Stimulated activated CD4-positive, alpha-beta T cell treated with anti-CD3 and anti-CD28 coated beads, TNF-alpha, amount 100 ng/mL, for 48 hours (primary cell): ENCODE measurements at places on chromosomes 3 and 15.

GRCh38 chr3:83482402-83483070, 1476.3 kb upstream of the CADM2 start:
- no peak for DNase-seq

DNA sequence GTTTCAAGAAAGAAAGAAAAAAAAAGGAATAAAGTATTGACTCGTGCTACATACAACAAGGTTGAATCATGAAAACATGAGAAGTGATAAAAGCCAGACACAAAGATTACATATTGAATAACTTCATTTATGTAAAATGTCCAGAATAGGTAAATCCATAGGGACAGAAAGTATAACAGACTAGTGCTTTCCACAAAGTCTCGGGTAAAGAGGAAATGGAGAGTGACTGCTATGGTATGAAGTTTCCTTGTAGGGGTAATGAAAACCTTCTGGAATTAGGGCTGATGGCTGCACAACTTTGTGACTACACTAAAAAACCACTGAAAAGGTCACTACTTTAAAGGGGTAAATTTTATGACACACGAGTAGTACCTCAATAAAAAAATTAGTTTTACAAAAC, 13.0 kb downstream of the LRRFIP2 start:
- no peak for DNase-seq

- DNase-seq, result no peak
These were observed 399.7 kb downstream of the VPS13C start for GRCh38 chr15:61660579-61660978.

DNA sequence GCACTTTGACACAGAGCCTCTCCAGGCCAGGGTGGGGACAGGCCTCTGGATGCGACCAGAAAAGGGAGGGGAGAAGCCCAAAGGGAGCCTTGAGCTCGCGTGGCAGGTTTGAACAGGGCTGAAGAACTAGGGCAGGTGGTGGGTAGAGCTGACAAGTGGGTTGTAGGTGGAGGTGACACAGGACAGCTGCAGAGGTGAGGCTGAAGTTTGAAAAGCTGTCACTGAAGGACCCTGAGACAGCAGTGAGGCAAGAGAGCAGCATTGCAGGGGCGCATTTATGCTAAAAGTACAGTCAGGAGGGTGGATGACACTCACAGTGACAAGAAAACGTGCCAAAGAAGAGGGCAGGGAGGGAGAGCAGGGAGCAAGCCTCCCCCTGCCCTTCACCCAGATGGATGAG, 21.8 kb upstream of the EPB42 start:
- DNase-seq, result no peak

DNA sequence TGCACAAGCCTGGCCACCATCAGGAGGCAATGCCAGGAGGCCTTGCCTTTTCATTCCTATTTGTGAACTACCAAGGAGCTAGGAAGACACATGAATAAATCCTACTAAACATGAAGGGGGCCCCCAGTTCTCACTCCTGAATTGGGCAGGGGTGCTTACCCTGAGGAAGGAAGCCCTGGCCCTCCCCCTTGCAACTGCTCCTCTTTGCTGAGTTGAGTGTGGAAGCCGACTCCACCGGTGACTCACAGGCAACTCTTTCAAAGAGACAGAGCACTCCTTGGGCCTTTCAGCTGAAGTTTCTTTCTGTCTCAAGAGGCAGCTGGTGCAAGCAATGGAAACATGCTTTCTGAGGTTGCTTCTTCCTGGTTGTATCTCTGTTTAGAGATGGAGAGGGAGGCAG, 1.7 kb downstream of the GABRG3 start:
- DNase-seq, result no peak

GRCh38 chr3:12932754-12933153, 91.4 kb upstream of the RPL32 start:
- no peak for DNase-seq

DNA sequence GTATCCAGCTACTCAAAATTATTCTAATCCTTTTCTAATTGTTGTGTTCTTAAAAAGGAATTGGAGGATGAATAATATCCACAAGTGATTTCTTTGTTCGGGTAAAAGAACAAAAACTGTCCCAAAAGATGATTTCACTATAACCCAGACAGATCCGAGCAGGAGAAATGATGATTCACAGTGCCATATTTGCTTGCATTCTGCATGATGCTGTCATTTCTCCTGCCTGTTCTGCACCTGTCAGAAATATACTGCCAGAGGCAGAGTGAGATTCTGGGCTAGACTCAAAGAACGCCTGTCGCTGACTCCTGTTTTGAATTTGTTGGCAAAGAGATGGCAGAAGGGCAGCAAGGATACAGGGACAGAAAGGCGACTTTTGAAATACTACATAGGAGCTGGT, 34.7 kb upstream of the SLC24A5 start:
- no peak for DNase-seq

- DNase-seq, result no peak
These were observed 33.6 kb downstream of the ACP3 start for GRCh38 chr3:132350814-132351213.

- no peak for DNase-seq
These were observed 111.8 kb upstream of the TMC3 start for GRCh38 chr15:81485806-81486205.

- no peak for DNase-seq
These were observed 10.7 kb downstream of the SYNM start for GRCh38 chr15:99115300-99116215.

- no peak for DNase-seq
These were observed 71.8 kb upstream of the GATM start for GRCh38 chr15:45449916-45450867.

DNA sequence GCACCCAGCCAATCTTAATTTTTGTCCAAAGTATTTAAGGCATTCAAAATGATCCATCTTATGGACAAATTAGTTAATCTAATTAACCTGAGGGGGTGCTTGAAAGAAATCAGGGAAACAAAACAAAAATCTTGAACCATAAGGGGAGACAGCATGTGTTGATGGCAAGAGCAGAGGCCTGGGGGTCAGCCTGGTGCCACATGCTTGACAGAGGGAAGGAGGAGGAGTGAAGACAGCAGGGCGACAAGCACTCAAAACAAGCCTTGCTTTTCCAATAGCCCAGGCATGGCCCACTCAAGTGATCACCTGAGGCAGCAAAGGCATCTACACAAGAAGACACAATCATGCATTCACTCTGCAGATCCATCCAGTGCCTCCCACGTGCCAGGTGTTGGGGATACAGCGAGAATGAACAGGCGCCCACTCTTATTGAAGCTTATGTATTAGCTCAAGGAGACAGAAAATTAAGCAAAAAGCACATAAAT, 25.0 kb upstream of the MGLL start:
- DNase-seq, result no peak

DNA sequence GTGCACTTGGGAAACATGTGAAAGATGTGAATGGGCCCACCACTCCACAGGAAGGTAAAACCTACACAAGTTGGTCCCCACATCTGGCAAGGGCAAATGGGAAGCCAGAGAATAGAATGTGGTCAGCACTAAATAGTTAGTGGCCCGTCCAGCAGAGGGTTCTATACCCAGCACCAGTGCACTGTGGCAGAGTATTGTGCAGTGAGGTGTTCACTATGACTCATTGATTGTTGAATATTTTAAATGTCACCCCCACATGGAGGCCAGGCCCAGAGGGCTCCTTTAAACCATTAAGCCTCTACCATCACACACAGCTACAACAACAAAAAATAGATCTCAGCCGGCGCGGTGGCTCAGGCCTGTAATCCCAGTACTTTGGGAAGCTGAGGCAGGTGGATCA, 11.7 kb downstream of the FRMD5 start:
- DNase-seq, result no peak

GRCh38 chr3:157175691-157176507, 16.0 kb upstream of the CCNL1 start:
- DNase-seq, result no peak

DNA sequence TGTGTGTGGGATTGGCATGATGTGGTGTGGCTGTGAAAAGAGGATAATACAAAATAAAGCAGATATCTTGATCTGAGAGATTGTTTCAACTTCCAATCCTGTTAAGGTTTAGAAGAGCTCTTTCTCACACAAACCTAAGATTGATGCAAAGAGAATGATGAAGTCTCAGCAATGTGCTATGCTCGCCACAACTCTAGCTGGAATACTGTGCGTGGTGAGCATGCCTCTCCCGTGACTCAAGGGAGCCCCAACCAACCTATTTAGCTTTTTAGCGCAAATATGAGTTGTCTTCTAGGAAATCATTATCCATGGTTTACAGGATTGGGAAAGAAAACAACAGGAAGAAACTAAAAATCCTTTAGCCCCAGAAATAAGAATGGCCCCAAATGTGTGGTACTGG, 28.5 kb downstream of the BTLA start:
- DNase-seq, result no peak

DNA sequence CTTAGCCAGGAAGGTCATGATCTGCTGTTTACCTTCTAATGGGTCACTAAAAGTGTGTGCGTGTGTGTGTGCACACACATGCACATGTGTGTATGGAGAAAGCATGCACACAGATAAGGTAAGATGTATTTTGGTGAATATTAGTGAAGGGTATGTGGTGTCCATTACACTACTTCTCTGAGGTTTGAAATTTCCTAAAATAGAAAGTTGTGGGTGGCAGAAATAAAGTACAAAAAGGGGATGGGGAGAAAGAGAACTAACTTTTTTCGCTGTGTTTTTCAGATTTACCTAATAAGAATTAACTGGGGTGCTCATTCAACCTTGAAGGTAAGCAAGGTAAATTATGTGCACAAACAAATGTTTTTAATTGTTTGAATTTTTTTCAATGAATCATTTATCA, 24.4 kb upstream of the NR2E3 start:
- no peak for DNase-seq

GRCh38 chr15:97661796-97662195, 298.7 kb upstream of the ARRDC4 start:
- DNase-seq, result no peak

DNA sequence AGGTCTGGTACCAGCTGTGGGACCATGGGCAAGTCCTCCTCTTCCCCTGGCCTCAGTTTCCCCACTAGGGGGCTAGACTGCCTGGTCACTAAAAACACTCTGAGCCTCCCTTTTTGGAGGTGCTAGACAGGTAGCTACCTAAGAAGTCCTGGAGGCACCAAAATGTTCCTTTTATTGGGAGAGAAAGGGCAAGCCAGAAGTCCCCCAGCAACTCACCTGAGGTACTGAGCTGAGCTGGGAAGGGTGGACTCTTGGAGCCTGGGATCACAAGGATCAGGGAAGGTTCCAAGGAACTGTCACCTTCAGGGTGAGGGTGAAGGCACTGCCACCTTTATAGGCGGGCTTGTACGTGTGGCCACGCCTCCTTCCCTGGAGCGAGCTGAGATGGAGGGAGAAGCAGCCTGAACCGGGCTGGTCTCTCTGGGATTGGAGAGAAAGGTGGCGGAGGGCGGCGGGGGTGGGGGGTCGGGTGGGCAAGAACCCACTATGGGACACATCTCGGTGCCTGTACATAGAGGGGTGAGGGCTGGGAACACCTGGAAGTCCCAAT, at the start of gene CYP1A1:
TSS of gene CYP1A1 (minus strand) at position 304 of the 550 bp plus-strand sequence. CDS start 2,431 bp downstream, outside the sequence.
- DNase-seq, result peak; percentile 27

- DNase-seq, result no peak
These were observed 144.4 kb upstream of the EPHA3 start for GRCh38 chr3:88963003-88963402.

DNA sequence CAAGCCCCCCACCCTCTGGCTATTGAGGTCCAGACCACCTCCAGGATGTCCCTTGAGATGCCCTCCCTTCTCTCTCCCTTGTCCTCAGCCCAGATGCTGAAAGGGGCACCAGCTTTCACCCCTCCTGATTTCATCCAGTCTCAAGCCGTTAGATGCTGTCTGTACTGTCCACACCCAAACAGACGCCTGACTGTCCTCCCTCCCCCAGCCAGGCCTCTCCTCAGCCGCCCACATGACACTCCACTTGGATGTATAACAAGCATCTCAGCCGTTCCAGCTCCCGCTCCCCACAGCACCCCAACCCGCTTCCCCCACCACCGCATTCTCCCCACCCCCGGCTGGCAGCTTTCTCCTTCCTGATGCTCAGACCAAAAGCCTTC, 25.0 kb upstream of the CYP11A1 start:
- DNase-seq, result no peak

- DNase-seq, result no peak
These were observed 93.7 kb upstream of the IMPG2 start for GRCh38 chr3:101414121-101414520.

DNA sequence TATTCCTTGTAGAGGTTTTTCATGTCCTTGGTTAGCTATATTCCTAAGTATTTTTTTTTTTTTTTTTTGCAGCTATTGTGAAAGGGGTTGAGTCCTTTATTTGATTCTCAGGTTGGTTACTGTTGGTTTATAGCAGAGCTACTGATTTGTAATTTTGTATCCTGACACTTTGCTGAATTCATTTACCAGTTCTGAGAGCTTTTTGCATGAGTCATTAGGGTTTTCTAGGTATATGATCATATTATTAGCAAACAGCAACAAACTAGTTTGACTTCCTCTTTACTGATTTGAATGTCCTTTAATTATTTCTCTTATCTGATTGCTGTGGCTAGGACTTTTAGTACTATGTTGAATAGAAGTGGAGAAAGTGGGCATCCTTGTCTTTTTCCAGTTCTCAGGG, 737.4 kb downstream of the ZNF385D start:
- no peak for DNase-seq

DNA sequence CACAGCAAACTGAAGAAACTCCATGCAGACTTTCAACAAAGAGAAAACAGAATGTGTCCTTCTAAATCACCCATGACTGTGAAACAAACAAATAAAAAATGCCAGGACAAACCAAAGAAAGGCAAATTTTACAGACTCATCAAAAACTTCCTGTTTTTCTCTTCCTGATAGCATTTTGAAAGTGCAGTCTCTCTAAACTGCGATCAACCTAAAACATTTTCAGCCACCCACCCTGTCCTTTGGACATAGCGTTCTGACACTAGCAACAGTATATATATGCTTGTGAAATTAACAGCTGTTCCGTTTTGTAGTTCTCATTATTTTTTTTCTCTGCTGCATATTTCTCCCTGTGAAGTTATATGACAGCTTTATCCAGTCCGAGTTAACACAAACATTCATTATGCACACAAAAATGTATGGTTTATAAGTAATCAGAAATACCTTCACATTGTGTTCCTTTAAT, 151.7 kb downstream of the FBN1 start:
- DNase-seq, result no peak

DNA sequence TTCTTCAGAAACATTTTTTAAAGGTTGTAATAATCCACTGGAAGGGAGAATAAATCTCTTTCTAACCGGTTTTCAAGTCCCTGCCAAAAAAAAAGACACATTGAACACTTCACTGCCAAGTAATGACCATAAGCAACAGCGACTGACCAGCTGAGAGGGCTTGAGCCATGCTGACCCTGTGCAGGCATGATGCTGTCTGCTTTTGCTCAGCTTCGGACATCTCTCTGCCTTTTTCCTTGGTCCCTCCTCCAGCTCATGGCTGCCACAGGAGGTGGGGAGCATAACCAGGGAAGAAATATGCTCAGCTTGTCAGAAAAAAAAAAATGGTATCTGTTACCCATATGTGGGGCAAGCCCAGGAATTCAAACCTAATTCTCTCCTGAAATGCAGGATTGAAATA, 1.5 kb downstream of the IGSF10 start:
- no peak for DNase-seq

DNA sequence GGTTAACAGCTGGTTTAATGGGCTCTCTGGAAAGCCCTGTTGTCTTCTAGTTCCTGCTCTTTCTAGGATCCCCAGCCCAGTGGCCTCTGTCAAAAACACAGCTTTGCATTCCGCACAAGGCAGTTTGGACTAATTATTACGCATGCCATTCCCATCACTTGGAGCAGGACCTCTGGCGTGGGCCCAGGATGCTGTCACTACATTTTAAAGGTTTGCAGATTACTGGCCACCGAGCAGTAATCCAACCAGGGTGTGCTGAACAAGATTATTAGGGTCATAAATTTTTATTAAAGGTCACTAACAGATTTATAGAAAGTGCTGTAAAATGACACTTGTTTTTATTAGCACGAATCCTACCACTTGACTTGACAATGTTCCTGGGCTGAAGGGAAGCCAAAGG, 143.6 kb upstream of the SLC6A11 start:
- DNase-seq, result no peak
